ENCODE measurements at places on chromosomes 6 and 20. TPM values are rescaled to one million over a fixed set of nuclear protein-coding genes. Genes with fewer than 3 reads are reported as not detected.

DNA sequence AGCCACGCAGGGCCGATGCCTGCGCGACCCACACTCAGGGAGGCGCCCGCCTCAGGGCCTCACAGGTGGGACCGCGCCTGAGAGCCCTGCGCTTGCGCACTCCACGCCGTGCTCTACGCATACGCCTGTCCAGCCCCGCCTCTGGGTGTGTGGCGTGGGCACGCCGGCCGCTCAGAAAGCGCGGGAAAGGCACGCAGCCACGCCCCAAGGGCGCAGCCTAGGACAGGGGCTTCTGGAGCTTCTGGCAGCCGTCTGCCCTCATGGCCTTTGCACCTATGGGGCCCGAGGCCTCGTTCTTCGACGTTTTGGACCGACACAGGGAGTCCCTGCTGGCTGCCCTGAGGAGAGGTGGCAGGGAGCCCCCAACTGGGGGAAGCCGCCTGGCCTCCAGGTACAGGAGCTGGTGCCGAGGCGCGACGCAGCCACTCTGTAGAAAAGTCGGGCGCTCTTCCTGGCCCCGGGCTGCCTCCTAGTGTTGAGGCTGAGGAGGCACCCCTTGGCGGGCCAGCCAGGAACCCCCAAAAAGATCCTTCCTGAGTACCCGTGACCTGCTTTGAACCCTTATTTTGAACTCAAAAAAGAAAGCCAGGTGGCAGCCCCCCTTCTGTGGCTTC, at the start of gene SPO11:
TSS of gene SPO11 (plus strand) at position 196 of the 614 bp plus-strand sequence. CDS start at position 261, 65 bp downstream.
- H3K4me1 ChIP-seq, result no peaks in the 10 kb centered on the region
- H3K27me3 ChIP-seq, result peaks cover 53% of the 10 kb centered on the region
- no peak within 1 kb of the TSS for H3K4me3 ChIP-seq
- no peak within 1 kb of the TSS for H3K27ac ChIP-seq
- H3K36me3 ChIP-seq, result no peaks in the 10 kb centered on the region
- peak; percentile 39 for DNase-seq

GRCh38 chr20:17644451-17644850, 37.6 kb downstream of the RRBP1 start:
- no peaks in the 10 kb centered on the region for H3K36me3 ChIP-seq
- H3K27ac ChIP-seq, result no peak overlapping the region
- no peaks in the 10 kb centered on the region for H3K27me3 ChIP-seq

GRCh38 chr20:47493963-47494293, 7.8 kb upstream of the NCOA3 start:
- no peak for DNase-seq
- H3K4me1 ChIP-seq, result peaks cover 70% of the 10 kb centered on the region
- peak overlapping the region; percentile 41 for H3K4me3 ChIP-seq
- H3K27ac ChIP-seq, result peak overlapping the region; percentile 84

DNA sequence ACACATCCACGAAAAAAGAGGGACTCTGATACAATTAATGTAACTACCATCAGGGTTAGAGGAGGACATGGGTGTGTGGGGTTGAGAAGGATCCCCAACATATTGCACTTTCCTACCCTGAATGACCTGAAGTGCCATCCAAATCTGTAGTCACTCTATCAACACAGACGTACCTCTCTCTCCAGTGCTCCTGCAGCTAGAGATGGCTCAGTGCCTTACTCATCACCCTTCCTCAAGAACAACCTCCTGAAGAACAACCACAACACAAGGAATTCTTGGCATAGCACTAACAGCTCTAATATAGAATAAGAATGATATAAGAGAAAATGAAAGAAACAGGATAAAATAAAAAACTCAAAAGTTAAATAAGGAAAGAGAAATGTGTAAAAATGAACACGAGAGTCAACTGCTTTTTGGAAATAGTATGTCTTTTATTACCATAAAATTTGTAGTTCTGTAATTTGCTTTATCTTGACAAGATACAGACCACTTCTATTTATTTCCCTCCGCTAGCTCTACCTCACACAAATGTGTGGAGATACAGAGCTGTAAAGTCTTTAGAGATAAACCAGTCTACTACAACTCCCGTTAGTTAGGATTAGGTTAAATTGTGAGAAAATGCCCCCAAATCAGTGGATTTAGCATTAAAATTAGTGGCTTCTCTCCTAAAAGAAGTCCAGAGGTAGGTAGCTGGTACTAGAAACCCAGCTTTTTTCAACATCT, 63.9 kb downstream of the REV3L start:
- no peaks in the 10 kb centered on the region for H3K27me3 ChIP-seq
- peaks cover 7% of the 10 kb centered on the region for H3K36me3 ChIP-seq
- no peak overlapping the region for H3K4me3 ChIP-seq
- H3K27ac ChIP-seq, result no peak overlapping the region
- H3K4me1 ChIP-seq, result peaks cover 14% of the 10 kb centered on the region
- no peak for DNase-seq

DNA sequence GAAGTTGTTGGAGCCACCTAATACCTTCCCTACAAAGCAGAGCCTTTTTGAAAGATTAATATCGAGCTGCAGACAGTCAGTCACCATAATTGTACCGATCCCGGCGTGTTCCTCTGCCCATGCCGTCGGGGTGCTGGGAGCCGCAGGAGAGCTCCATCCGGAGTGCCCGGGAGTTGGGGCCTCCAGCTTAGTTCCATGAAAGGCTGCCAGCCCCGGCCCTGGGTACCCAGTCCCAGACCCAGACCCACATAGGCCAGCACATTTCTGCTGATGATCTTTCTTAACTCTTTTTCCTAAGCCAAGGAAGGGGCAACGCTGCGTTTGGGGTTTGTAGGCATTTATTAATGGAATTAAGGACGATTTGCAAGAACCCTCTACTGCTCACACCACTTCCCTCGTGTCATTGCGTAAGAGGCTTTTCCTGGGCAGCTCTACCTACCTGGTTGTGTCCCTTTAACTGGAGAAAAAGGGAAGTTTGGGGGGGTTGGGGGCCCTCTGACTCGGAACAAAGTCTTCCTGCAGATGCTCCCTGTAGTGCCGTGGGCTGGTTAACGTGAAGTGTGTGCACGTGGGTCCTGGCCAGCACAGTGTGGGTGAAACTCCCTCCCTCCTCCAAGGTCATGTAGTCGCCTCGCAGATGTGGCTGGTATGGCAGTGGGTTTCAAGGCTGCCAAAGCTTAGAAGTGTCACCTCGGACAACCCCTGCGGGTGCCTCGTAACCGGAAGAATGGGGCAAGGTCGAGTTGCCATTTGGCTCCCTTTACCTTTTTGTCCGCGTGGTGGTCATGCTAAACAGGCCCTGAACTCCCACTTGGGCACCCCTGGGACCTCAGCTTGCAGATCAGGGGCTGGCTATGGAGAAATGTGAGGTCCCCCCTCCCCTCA, 54.3 kb upstream of the APCDD1L start:
- no peak for DNase-seq
- no peak overlapping the region for H3K27ac ChIP-seq
- no peak overlapping the region for H3K4me3 ChIP-seq
- H3K36me3 ChIP-seq, result no peaks in the 10 kb centered on the region
- H3K4me1 ChIP-seq, result no peaks in the 10 kb centered on the region

- H3K4me3 ChIP-seq, result no peak overlapping the region
- no peaks in the 10 kb centered on the region for H3K27me3 ChIP-seq
- H3K36me3 ChIP-seq, result peaks cover 33% of the 10 kb centered on the region
These were observed 340.5 kb upstream of the PRDM1 start for GRCh38 chr6:105745464-105746129.

DNA sequence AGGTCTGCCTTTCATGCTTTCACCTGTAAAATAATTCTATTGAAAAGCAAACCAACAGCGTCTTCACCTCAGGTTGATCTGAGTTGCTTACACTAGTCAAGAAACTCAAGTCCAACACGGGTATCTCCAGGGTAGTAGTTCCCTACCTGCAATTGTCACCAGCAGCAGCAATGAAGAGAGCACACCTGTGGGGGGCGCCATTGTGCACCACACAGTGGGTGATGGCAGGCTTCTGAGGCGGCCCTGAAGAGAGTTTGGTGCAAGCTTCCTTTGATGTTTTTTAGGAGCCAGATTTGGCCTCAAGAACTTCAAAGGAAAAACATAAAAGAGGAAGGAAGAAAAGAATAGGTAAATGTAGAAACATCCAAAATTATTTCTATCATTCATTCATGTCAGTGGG, 45.1 kb downstream of the KIAA0319 start:
- H3K27ac ChIP-seq, result no peak overlapping the region
- H3K4me3 ChIP-seq, result no peak overlapping the region
- no peaks in the 10 kb centered on the region for H3K4me1 ChIP-seq
- H3K36me3 ChIP-seq, result no peaks in the 10 kb centered on the region
- no peak for DNase-seq

DNA sequence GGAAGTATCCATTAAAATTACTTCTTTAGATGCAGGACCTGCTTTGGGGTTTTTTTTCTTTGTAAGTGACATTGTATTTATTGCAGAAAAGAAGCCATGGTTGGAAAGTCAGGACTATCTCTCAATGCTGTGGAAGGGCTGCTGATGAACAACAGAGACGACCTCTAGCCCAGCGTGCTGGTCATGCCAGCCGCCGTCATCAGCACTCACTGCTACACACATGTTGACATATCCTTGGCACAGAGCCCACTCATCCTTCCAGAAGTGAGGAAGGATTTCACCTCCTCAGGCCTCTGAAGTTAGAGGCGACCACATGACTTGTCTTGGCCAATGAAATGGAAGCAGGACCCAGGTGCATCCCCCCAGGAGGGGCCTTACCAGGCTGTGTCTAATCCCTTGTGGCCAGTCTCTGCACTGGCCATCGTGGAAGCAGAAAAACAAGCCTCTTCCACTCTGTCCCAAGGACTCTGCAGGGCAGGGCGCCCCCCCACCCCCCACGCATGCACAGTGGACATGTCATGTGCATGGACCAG, 343.5 kb downstream of the TAF4 start:
- DNase-seq, result no peak
- H3K27ac ChIP-seq, result no peak overlapping the region
- peaks cover 3% of the 10 kb centered on the region for H3K36me3 ChIP-seq
- H3K4me1 ChIP-seq, result peaks cover 17% of the 10 kb centered on the region
- no peaks in the 10 kb centered on the region for H3K27me3 ChIP-seq

- H3K4me3 ChIP-seq, result peak overlapping the region; percentile 34
- no peaks in the 10 kb centered on the region for H3K36me3 ChIP-seq
- H3K27me3 ChIP-seq, result no peaks in the 10 kb centered on the region
These were observed 42.9 kb downstream of the C6orf132 start for GRCh38 chr6:42099340-42100028.

DNA sequence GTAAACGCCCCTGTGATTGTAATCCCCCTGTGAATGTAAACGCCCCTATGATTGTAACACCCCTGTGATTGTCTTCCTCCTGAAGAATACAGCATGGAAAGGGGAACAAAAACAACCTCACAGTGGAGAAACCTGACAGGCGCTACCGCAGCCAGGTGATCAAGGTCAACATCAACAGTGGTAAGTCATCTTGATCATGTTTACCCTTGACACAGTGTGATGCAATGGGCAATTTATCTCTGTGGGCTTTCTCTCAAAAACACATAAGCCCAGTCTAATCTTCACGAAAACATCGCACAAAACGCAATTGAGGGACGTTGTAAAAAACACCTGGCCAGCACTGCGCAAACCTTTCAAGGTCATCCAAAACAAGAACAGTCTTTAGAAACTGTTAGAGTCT, 277.2 kb downstream of the PRKN start:
- H3K27ac ChIP-seq, result no peak overlapping the region
- H3K36me3 ChIP-seq, result no peaks in the 10 kb centered on the region
- no peaks in the 10 kb centered on the region for H3K4me1 ChIP-seq
- no peak for DNase-seq
- H3K4me3 ChIP-seq, result no peak overlapping the region
- no peaks in the 10 kb centered on the region for H3K27me3 ChIP-seq

- H3K27me3 ChIP-seq, result no peaks in the 10 kb centered on the region
- H3K36me3 ChIP-seq, result peaks cover 4% of the 10 kb centered on the region
- no peak overlapping the region for H3K27ac ChIP-seq
- H3K4me1 ChIP-seq, result peaks cover 37% of the 10 kb centered on the region
- no peak for DNase-seq
These were observed 6.7 kb upstream of the VNN2 start for GRCh38 chr6:132764370-132764769.

DNA sequence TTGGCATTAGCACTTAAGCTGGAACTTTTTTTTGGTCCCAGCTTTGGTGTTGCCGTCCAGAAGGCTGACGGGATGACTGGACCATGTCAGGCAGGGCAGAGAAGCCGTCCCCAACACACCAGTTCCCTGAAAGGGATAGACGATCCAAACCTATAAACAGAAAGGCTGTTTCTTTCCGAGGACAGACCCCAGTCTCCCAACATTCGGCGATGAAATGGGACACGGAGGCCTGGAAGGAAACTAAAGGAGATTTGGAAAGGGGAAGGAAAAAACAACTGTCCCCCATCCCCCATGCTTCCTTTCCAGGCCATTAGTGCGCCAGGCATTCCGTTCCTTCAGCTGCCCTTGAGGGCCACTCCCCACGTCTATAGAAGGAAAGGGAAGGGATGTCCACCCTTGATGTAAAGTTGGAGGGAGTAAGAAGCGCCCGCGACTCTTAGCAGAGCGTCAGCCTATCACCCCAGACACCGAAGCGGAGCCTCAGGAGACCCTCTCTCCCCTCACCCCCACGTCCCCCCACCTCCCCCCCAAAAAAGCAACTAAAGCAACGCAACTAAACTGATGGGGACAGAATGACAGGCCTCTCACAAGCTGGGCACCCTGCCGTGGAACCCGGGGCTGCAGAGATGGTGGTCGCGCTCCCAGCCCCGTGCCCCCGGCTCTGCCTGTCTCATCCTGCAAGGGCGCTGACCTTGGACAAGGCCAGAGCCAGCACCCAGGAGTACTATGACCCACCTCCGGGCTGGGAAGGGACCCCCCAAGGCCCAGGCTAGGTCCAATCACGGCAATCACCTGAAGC, 638 bp downstream of the BLCAP start:
- peak overlapping the region; percentile 76 for H3K4me3 ChIP-seq
- peak overlapping the region; percentile 95 for H3K27ac ChIP-seq
- peaks cover 42% of the 10 kb centered on the region for H3K4me1 ChIP-seq
- no peak for DNase-seq
- H3K36me3 ChIP-seq, result peaks cover 1% of the 10 kb centered on the region

DNA sequence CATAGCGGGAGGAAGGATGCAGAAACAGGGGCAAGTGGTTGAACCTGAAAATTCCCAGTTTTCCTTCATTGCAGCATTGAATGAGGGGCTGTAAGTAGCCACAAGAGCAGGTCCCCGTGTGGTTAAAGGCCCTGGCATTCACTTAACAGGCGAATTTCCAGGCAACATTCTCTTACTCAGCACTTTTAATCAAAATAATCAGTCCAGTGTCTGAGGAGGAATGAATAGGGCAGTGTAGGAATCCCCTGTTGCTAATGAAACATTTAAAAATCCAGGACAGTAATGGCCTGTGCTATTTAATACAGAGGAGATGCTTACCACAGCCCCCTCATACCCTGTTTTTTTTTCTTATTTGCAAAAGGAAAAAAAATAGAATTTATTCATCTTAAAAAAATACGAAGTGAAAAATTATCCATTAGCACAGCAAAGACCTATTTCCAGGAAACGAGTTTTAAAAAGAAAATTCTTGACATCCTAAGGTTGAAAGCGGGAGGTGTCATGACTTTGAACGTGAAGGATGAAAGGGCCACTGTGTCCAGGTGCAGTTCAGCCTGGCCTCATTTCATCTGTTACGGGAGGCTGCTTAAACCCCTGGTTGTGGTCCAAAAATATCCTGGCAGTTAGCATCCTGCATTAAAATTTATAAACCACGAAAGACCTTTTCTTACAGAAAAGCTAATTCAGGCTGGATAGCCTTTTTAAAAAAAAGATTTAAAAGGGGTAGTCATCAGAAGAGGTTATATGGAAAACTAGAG, 20.2 kb downstream of the MYLK4 start:
- peaks cover 2% of the 10 kb centered on the region for H3K36me3 ChIP-seq
- no peak overlapping the region for H3K27ac ChIP-seq
- H3K4me1 ChIP-seq, result peaks cover 15% of the 10 kb centered on the region
- peaks cover 2% of the 10 kb centered on the region for H3K27me3 ChIP-seq

Gene CYP21A2
- 0.15 TPM for total RNA-seq

Gene INSM1
- total RNA-seq, result 0.12 TPM

Gene ULBP2
- total RNA-seq, result 0.80 TPM

Gene MUCL3
- total RNA-seq, result not detected

Gene RSPH9
- not detected for total RNA-seq

Gene KIF25
- not detected for total RNA-seq

Gene AVP
- total RNA-seq, result not detected
